ENCODE measurements at places on chromosomes 1 and 21.

DNA sequence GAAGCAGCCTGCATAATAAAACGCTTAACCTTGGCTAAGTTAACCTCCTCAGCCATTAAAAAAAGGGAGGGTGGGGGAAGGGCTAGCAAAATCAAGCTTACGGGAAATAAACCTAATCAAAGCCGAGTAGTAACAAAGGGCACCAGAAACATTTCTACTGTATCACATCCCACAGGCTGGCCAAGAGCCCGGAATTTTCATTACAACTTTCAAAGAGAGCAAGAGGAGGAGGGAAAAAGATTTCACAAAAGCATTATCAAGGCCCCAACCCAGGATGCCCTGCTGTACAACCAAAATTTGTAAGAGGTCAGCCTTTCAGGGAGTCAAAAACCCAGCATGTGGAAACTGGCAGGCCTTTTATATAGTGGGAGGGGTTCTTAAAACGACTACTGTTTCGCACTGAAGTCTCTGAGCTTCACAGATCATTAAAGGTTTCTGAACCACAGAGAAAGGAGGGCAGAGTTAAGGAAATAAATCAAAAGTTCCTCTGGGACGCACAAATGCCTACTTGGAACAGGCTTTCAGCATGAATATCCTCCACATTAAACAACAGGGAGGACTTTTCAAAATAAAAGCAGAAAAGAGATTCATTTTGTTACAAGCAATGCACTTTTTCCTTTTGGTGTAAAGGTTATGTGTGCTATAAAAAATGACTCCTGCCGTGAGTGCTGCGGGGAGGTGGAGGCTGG is 90.4 kb downstream of the SLC45A1 start:
- no peak for DNase-seq

DNA sequence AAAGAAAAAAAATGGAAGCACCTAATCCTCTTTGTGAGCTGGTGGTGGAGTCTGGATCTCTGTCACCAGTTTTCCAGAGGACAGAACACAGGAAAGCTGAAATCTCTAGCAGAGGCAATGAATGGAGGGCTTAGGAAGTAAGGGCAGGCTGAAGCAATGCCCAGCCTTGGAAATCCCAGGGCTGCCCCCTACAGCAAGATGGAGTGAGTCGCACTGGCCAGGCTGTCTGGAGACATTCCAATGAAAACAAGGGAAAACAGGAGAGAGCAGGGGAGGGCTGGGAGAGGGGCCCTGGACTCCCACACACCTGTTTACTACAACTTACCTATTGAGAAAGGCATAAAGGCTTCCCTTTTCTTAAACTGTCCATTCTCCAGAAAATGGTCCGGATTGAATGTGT is 25.9 kb downstream of the CYP2J2 start:
- DNase-seq: peak; percentile 17

- peak; percentile 90 for DNase-seq
Observed at GRCh38 chr1:32893198-32894018, 7.1 kb downstream of the HPCA start.

DNA sequence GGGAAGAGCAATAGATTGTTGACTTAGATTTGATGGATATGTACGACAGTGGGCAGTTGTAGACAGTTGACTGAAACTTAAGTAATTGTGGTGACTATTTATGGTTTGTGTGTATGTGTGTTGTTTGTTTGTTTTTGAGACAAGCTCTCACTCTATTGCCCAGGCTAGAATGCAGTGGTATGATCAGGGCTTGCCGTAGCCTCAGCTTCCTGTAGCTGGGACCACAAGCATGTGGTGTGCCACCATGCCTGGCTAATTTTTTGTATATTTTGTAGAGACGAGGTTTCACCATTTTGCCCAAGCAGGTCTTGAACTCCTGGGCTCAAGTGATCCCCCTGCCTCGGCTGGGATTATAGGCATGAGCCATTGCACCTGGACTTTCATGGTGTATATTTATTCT is 9.8 kb downstream of the SDHC start:
- DNase-seq: no peak

Measured in NCI-H82 (cell line).